ENCODE measurements at places on chromosomes 5 and 9.

DNA sequence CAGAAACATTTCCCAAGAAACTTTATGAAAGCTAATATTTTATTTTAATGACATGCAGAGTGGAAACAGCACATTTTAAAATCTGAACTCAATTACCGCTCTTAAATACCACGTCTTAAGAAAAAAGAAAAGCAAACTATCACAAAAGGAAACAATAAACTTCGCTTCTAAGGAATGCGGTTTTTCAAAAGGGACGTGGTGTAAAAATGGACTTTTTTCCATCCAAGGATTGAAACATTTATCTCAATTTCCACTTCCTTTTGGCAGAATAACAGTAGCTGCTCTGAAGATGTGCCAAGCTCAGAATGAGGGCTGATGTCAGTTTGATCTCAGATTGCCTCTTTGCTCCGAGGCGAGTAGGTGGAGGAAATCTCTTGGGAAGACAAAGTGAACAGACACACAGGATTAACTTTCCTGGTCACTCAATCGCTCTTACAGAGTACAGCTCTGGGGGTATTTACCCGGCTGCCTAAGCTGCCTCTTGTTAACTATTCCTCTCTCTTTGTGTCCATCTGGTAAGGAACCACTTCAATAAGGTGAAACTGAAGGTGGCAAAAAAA lies 158.5 kb downstream of the TRPM6 start:
- peak overlapping the region; percentile 79 for H3K27ac ChIP-seq
- no peaks in the 10 kb centered on the region for H3K36me3 ChIP-seq
- peaks cover 14% of the 10 kb centered on the region for H3K4me1 ChIP-seq
- DNase-seq = peak; percentile 64
- no peaks in the 10 kb centered on the region for H3K27me3 ChIP-seq

DNA sequence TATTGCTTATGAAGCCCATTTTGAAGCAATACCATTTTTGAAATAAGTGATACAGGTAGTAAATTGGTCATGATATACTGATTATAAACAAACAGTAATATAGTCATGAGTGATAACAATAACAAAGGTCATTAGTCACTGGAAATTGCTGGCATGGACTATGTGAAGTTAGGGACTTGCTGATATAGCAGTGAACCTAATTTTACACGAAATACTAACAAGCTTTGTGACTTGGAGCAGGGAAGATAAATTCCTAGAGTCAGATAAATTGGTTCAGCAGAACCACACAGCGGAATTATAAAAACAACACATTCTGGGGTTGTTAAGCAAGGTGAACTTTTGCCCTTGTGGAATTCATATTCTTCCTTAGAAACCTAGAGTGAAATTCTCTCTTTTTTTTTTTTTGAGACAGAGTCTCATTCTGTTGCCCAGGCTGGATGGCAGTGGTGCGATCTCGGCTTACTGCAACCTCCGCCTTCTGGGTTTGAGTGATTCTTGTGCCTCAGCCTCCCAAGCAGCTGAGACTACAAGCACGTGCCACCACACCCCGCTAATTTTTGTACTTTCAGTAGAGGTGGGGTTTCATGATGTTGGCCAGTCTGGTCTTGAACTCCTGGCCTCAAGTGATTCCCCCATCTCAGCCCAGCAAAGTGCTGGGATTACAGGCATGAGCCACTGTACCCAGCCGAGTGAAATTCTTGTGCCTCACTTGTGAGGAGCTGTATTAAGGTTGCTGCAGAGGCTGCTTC lies 6.0 kb downstream of the UGCG start:
- DNase-seq = no peak
- no peaks in the 10 kb centered on the region for H3K4me1 ChIP-seq
- no peaks in the 10 kb centered on the region for H3K27me3 ChIP-seq
- no peaks in the 10 kb centered on the region for H3K36me3 ChIP-seq
- no peak overlapping the region for H3K4me3 ChIP-seq
- no peak overlapping the region for H3K27ac ChIP-seq

DNA sequence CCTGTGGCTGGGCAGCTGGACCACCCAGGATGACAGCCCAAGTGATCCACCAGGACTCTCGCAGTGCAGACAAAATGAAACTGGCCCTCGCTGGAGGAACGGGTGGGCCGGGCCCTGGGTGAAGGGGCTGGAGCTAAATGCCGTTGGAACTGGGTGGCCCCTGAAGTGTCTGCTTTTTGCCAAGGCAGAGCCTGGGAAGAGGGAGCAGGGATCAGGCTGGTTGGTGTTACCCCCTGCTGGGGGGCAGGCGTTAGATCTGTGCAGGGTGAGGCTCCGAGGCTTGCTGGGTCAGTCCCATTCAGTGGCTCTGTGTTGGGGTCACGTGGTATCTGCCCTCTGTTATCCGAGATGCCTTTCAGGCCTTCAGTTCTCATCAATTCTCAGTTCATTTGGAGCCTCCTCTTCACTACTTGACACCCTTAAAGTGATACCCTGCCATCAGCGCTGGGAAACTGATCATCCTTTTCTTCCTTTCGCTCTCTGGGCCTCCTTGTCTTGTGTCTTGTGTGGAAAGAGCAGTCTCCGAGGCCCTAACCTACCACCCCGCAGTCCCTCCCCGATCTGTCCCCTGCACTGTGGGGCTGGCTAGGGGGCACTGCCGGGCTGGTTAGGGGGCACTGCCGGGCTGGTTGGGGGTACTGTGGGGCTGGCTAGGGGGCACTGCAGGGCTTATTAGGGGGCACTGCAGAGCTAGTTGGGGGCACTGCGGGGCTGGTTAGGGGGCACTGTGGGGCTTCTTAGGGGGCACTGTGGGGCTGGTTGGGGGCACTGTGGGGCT lies 37.3 kb downstream of the COL5A1 start:
- no peaks in the 10 kb centered on the region for H3K27me3 ChIP-seq
- H3K4me1 ChIP-seq = peaks cover 44% of the 10 kb centered on the region
- peaks cover 3% of the 10 kb centered on the region for H3K36me3 ChIP-seq
- no peak for DNase-seq
- no peak overlapping the region for H3K4me3 ChIP-seq

DNA sequence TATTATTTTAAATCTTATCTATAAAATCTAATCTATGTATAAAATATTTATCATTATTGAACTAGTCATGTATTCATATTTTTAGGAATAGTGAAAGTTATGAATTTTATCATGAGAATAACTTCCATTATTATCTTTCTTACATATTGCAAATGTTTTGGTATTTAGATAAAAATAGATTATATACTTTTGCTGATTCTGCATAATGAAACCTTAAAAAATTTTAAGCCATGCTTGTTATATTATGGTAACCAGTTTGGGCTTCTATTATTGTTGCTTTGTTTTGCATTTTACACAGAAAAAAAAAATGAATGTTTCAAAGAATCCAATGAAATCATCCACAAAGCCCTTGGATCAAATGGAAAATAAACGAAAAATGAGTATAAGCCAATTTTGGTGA lies 772.5 kb downstream of the NR2F1-AS1 start:
- H3K27ac ChIP-seq = no peak overlapping the region
- H3K36me3 ChIP-seq = no peaks in the 10 kb centered on the region

DNA sequence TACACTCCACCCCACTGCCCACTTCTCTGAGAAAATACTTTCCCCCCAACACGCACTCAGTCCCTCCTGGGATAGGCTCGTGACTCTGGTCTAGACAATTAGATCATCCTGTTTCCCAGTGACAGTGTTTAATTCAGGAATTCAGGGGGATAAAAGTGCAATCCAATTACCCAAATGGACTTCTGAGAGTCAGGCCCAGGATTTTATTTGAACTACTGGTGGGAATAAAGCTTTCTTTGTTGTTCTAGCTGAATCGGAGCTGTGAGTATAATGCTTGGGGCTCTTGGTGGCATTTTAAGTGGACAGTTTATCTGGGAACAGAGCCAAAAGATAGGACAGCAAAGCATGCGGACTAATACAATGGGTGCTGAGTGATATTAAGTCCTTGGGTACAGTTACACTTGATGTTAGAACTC lies 683.3 kb downstream of the MAT2B start:
- H3K27me3 ChIP-seq = no peaks in the 10 kb centered on the region
- peak overlapping the region; percentile 18 for H3K27ac ChIP-seq
- no peaks in the 10 kb centered on the region for H3K36me3 ChIP-seq
- H3K4me1 ChIP-seq = no peaks in the 10 kb centered on the region
- H3K4me3 ChIP-seq = no peak overlapping the region
- no peak for DNase-seq

GRCh38 chr5:37111426-37112382 lies 137.5 kb downstream of the CPLANE1 start:
- no peak overlapping the region for H3K27ac ChIP-seq
- no peaks in the 10 kb centered on the region for H3K4me1 ChIP-seq
- no peaks in the 10 kb centered on the region for H3K27me3 ChIP-seq
- H3K4me3 ChIP-seq = no peak overlapping the region
- no peak for DNase-seq
- peaks cover 28% of the 10 kb centered on the region for H3K36me3 ChIP-seq

GRCh38 chr5:179963375-179963774 lies 55.7 kb upstream of the TBC1D9B start:
- peaks cover 8% of the 10 kb centered on the region for H3K4me1 ChIP-seq
- no peak overlapping the region for H3K27ac ChIP-seq
- no peak for DNase-seq

- H3K27me3 ChIP-seq = no peaks in the 10 kb centered on the region
- H3K27ac ChIP-seq = no peak overlapping the region
- no peak overlapping the region for H3K4me3 ChIP-seq
- peak; percentile 51 for DNase-seq
Measured at GRCh38 chr9:136225748-136226679, 19.6 kb downstream of the QSOX2 start.

DNA sequence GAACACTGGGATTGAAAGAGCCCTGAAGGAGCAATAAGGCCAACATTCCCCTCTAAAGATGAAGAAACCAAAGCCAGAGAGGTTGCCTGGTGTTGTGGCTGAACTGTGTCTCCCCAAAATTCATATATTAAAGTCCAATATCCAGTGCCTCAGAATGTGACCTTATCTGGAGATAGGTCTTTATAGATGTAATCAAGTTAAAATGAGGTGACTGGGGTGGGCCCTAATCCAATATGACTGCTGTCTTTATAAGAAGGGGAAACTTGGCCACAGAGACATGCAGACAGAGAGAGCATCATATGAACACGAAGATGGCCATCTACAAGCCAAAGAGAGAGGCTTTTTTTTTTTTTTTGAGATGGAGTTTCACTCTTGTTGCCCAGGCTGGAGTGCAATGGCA lies 66.9 kb upstream of the PLPP1 start:
- DNase-seq = no peak
- H3K27me3 ChIP-seq = no peaks in the 10 kb centered on the region
- H3K36me3 ChIP-seq = no peaks in the 10 kb centered on the region

GRCh38 chr5:149283626-149284480 lies 12.2 kb downstream of the AFAP1L1 start:
- DNase-seq = no peak
- peak overlapping the region; percentile 36 for H3K27ac ChIP-seq
- no peaks in the 10 kb centered on the region for H3K36me3 ChIP-seq
- H3K4me3 ChIP-seq = no peak overlapping the region
- peaks cover 4% of the 10 kb centered on the region for H3K4me1 ChIP-seq

DNA sequence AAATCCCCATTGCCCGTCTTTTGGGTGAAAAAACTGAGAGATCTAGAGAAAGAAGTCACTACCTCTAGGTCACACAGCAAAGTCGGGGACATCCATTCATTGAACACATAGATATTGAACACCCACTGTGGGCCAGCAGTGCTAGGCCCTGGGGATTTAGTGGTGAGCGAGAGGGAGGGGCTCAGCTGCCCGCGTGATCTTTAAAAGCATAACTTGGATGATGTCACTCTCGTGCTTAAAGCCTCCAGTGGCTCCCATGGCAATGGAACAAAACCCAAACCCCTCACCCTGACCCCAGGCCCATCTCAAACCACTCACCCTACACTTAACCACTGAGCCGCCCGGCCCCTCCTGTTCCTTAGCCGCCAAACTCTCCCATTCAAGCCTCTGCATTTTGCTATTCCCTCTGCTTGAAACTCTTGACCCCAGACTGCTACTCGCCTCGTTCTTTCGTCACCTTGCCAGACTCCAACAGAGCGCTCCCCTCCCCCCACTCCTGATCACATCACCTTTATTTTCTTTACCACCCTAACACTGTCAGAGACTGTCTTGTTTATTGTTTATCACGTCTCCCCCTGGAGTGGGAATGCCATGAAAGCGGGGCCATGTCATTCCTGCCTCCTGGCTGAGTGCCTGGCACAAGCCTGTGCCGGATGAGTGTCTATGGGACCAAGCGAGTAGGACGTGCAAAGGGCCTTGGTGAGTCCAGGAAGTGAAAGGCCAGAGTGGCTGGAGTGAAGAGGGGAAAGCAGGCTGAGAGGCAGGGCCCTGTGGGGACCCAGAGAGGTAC lies 710 bp upstream of the PIP5KL1 start:
- DNase-seq = no peak
- peaks cover 33% of the 10 kb centered on the region for H3K27me3 ChIP-seq
- H3K36me3 ChIP-seq = peaks cover 26% of the 10 kb centered on the region
- H3K4me3 ChIP-seq = peak overlapping the region; percentile 49
- peaks cover 71% of the 10 kb centered on the region for H3K4me1 ChIP-seq
- H3K27ac ChIP-seq = no peak overlapping the region

DNA sequence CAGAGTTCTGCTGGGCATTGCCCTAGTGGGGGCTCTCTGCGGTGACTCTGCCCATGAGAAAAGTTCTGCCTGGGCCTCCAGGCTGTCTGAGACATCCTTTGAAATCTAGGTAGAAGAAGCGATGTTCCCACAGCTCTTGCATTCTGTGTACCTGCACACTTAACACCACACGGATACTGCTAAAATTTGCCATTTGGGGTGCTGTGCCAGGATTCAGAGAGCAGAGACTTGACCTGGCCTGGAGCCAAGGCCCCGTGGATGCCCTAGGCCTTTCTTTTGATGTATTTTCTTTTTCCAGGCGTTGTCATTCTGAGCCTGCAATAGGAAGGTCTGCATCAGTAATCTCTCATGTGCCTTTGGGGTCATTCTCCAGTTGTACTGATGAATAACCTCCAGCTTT lies 89.3 kb upstream of the IL12B start:
- no peaks in the 10 kb centered on the region for H3K36me3 ChIP-seq
- no peaks in the 10 kb centered on the region for H3K27me3 ChIP-seq
- no peaks in the 10 kb centered on the region for H3K4me1 ChIP-seq
- H3K4me3 ChIP-seq = no peak overlapping the region

DNA sequence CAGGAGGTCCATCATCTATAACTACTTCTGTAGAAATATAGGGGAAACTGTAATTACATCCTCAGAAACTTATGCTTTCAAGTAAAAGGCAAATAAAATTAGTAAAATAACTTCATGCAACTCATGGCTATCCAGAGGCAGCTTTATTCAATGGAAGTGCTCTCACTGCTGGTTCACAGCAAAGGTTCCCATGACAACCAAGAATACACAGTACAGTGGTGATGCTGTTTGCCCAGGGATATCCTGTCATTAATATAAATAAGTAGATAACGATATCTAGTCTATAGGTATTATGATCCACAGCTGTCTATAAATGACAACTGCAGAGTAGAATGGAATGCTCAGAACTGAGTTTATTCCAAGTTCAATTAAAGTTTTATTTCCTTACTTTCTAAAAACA lies 390.3 kb downstream of the PDE4D start:
- no peak overlapping the region for H3K27ac ChIP-seq
- peak; percentile 72 for DNase-seq
- H3K27me3 ChIP-seq = no peaks in the 10 kb centered on the region
- no peaks in the 10 kb centered on the region for H3K4me1 ChIP-seq
- H3K4me3 ChIP-seq = no peak overlapping the region
- H3K36me3 ChIP-seq = no peaks in the 10 kb centered on the region

Measured in spinal cord (tissue), 10 donors.